GM23248 (cell line): ENCODE measurements at places on chromosomes 1 and 21. TPM values are rescaled to one million over a fixed set of nuclear protein-coding genes. Genes with fewer than 3 reads are reported as not detected.

DNA sequence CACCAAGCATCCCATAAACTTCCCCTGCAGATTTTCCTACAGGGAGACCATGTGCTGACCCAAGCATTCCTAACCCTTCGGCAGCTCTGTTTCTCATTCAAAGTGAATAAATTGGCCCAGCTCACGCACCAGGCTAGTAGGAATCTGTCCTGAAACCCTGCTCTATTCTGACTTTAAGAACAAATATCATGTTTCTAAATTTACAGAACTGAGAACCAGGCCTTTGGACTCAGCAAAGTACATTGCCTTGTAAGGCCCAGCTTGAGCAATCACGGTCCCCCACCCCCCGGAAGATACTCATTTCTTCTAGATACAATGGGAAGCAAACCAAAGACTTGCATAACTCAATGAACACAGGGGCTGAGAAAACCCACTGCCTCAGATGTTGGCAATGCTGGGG lies 160.1 kb upstream of the NFIA start:
- DNase-seq = no peak

VSIG8 gene
- polyA plus RNA-seq = not detected in 2 replicates

DNA sequence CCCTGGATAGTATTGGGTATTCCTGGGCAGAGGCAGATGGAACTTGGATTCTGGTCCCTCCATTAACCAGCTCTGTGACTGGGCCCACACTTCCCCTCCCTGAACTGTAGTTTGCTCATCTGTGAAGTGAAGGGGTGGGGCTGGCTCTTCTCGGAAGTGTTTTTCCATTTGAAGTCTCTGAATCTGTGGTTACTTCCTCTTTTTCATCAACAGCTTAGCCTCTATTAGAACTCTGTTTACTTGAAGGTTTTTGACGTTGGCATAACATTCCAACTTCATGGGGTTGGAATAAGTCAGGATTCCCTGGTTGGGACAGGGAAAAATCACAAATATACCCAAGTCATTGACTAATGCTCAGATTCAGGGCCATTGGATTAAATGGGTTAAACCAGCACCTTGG lies 3.6 kb downstream of the KIAA0040 start:
- no peak for DNase-seq

DNA sequence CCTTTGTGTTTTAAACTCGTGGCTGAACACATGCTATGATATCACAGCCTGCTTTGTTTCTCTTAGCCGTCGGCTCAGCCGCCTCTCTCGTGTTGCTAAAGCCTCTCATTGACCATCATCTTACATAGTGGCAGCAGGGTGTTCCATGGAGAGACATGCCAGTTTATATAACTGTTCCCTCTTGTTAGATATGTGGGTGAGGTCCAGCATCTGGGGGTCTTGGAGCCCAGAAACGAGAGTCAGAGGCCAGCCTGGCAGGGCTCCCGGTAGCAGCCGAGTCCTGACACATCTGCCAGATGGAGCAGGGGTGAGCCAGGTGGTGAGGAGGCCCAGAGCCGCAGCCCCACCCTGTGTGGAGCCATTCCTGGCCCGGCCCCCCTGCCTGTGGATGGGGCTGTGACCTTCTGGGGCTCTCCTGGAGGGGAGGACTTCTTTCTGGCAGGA lies 11.9 kb downstream of the PODN start:
- DNase-seq = no peak
